ENCODE measurements at places on chromosomes 16 and 17. TPM values are rescaled to one million over a fixed set of nuclear protein-coding genes. Genes with fewer than 3 reads are reported as not detected.

The PLXDC1 gene
- total RNA-seq: 10.3 TPM

The SPEM1 gene
- total RNA-seq: not detected

The HIGD1B gene
- 1.3 TPM for total RNA-seq

The ADAM11 gene
- 23.2 TPM for total RNA-seq

The LPCAT2 gene
- total RNA-seq: 2.2 TPM

The TRPV3 gene
- total RNA-seq: 0.94 TPM

The ATP2A1 gene
- 0.63 TPM for total RNA-seq

The KRTAP4-4 gene
- not detected for total RNA-seq

Data from parietal lobe (tissue), 2 donors.